ENCODE measurements at places on chromosomes 5 and 9. TPM values are rescaled to one million over a fixed set of nuclear protein-coding genes. Genes with fewer than 3 reads are reported as not detected.

The AJM1 gene
- 0.73 TPM for total RNA-seq

The PCDH12 gene
- total RNA-seq: under 0.01 TPM

The F12 gene
- total RNA-seq: 0.52 TPM

The SLC36A1 gene
- 4.0 TPM for total RNA-seq

The CCDC152 gene
- 0.63 TPM for total RNA-seq

The LCN10 gene
- not detected for total RNA-seq

The DPYSL3 gene
- 0.52 TPM for total RNA-seq

The PDZD2 gene
- total RNA-seq: 0.52 TPM

The FEM1C gene
- total RNA-seq: 40.9 TPM

The DCAF10 gene
- 8.8 TPM for total RNA-seq

The ATG10 gene
- total RNA-seq: 2.4 TPM

The CAPSL gene
- not detected for total RNA-seq

The EGR1 gene
- 36.6 TPM for total RNA-seq

The DMRT2 gene
- total RNA-seq: not detected

The CYSRT1 gene
- total RNA-seq: 0.21 TPM

The GARIN3 gene
- total RNA-seq: not detected

The NDUFAF2 gene
- total RNA-seq: 5.7 TPM

The DDX4 gene
- total RNA-seq: not detected

The TSSK1B gene
- 0.10 TPM for total RNA-seq

The PRLR gene
- total RNA-seq: 1.6 TPM

The GTF3C5 gene
- 29.7 TPM for total RNA-seq

The MYOZ3 gene
- total RNA-seq: not detected

All from mononuclear cell (primary cell).